Cortex of kidney (tissue), 1 donor: ENCODE measurements at places on chromosomes 3 and 15.

DNA sequence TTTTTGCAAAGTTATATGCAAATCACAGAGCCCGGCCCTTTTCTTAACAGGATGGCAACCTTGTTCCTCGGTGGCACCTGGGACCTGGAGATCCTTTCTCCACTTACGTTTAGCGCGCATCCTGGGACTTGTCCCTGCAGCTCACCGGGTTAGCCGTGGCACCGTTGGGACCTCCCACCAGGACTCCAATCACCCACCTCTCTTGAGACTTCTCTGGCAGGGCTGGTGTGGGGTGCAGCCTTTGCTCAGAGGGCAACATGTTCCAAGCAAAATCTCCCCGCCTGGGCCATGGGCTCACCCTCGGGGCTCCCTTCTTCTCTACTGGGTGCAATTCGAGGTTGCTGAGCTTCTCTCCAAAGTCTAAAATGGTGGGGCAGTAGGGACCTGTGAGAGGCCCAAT lies 211.9 kb upstream of the UMPS start:
- DNase-seq, result no peak

DNA sequence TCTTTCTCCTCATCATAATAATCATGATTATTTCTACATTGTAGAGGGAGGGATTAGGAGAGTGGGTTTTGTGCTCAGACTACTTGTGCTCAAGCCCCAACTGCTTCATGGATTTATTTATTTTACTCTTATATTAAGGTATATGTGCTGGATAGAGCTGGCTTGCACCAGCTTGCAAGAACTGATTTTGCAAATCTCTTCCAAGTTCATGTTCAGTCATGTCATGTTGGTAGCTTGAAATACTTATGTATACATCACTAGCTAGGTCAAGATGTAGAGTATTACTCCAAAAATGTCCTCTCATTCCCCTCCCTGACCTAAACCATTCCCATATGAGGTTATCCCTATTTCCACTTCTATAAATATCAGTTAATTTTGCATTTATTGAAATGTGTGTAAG lies 293.9 kb upstream of the RBMS3 start:
- no peak for DNase-seq

DNA sequence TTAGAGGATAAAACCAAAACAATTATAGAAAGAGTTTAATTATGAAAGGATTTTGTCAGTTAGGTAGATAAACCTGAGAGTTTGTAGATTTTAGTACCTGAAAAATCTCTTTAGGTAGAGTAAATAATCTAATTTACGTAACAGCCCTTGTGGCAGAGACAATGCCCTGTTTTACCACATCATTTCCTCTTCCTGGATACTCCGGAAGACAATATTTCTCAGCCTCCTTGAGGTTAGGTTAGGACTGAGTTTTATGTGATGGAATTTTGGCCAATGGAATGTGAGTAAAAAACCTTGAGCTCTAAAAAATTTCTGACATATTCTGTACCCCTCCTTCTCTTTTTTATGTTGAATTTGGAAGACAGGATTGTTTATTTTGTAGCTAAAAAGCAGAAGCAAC lies 50.7 kb upstream of the TPRG1 start:
- DNase-seq, result no peak

DNA sequence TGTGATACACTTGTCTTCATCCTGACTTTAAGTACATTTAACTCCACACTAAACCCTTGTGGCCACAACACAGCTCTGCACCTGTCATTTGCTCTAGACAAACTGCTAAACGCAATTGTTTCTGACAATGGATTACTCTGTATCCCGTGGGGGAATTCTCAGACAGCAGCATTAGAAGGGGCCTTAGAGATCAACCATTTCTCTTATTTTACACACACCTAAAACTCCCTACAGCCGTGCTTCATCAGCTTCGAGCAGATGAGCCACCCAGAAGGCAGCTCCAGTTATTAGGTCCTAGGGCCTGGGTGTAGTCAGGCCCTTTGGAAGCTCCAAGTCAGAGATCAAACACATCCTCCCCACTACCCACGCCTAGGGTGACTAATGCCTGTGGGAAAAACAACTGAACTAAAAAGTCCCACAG lies 1.3 kb upstream of the IL12A start:
- DNase-seq, result no peak

- no peak for DNase-seq
Measured at GRCh38 chr15:38626443-38627050, 61.9 kb upstream of the RASGRP1 start.

- no peak for DNase-seq
Measured at GRCh38 chr15:51846463-51847230, 17.2 kb downstream of the TMOD3 start.

DNA sequence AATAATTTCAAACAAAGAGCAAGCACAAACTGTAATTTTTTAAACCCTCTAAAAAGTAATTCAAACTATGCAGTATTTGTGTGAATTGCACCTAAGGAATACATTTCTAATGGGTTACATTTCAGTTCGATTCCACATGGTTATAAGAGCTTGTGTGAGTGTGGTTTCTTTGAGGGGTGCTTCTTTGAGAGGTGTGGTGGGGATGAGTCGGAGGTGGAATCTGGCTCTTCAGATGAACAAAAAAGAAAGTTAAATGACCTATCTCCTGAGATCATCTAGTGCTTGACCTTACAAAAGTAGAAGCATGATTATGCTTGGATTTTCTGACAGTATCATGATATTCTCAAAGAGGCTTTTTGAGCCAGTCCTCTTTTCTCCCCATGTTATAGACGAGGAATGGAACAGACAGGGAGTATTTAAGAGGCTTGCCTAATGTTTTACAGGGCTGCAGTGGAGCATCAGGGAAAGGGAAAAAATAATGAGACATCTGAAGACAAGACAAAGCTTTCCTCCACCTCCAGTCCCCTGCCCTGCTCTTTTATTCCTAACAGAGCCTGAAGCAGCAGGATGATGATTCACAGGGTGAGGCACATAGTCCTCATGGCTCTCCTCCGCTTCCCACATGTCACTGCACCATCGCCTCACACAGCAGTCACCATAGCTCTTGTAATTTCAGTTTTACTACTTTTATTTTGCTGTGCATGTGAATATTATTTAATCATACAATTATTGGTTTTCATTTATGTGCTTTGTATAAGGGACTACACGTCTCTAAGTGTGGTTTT lies 82.0 kb downstream of the LYSMD4 start:
- no peak for DNase-seq

DNA sequence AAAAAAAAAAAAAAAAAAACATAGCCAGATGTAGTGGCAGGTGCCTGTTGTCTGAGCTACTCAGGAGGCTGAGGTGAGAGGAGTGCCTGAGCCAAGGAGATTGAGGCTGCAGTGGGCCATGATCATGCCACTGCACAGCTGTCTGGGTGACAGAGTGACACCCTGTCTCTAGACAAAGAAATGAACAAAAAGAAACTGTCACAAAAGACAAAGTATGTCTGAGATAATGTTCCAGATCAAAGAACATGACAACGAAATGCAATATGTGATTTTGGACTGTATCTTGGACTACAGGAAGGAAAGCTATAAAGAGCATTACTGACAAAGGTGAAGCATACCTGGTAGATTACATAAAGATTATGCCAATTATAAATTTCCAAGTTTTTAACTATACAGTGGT lies 862.8 kb downstream of the ROBO2 start:
- DNase-seq, result no peak

DNA sequence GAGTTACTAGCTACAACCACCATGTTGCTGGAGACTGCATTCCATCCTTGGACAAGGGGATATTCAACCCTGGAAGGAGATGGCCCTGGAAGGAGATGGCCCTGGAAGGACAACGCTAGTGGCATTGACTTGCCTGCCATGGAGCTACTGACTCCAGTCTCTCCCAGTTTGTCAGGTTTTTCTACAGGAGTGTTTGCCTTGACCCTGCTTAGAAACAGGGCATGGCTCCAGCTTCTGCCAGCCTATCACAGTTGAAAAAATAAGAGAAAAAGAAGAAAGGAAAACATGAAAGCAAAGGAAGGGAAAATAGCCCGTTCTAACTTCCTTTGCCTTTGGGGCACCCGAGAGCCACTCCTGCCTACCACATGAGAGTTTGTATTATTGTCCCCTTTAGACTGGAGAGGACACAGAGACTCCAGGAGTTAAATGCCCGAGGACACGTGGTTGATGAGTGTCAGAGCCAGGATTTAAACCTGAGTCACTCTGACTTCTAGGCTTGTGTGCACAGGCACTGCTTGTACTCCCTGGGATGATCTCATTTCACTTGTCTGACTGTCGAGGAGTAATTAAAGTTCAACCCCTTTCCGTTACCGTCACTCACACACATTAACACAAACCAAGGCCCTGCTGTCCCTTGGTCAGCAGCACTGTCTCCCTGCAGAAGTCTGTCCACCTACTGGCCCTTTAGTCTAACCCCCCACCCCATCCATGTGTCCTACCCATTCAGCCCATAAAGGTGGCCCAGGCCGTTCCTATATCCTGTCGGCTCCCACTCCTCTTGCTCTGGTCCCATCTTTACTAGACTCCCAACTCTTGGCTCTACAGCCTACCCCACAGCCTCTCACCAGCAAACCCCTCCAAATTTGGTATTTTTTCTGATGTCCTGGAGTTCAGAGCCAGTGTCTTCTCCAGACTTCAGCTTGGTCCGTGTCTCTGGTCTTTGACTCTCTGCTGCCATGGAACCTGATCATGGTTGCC lies 46.1 kb downstream of the C2CD4A start:
- no peak for DNase-seq

GRCh38 chr3:12947504-12948369 lies 106.4 kb upstream of the RPL32 start:
- DNase-seq, result no peak

- DNase-seq, result no peak
Measured at GRCh38 chr3:149936812-149937230, 33.9 kb downstream of the PFN2 start.

DNA sequence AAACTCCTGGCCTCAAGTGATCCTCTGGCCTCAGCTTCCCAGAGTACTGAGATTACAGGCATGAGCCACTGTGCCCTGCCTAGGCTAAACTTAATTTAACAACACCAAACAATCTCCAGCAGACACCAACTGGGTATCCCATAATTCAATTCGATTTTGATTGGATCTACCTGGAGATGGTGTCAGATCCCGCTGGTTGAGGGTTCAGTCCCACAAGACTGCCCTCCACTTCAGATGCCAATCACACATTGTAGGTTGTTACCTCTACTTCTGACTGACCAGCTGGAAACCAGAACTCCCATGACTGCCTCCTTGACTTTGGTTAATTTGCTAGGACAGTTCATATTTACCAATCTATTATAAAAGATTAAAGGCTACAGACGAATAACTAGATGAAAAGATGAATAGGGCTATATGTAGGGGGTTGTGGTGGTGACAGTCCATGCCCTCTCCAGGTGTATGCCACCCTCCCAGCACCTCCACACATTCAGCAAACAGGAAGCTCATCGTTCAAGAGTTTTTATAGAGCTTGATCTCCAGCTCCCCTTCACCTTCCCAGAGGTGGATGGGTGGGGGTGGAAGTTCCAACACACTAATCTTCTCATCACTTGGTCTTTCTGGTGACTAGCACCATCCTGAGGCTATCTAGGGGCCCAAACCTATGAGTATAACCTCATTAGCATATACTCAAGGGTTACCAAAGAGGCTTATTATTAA lies 9.3 kb downstream of the B2M start:
- no peak for DNase-seq

GRCh38 chr15:57772223-57772957 lies 65.9 kb downstream of the POLR2M start:
- DNase-seq, result no peak

GRCh38 chr3:103218146-103218545 lies 783.3 kb downstream of the ZPLD1 start:
- DNase-seq, result no peak

DNA sequence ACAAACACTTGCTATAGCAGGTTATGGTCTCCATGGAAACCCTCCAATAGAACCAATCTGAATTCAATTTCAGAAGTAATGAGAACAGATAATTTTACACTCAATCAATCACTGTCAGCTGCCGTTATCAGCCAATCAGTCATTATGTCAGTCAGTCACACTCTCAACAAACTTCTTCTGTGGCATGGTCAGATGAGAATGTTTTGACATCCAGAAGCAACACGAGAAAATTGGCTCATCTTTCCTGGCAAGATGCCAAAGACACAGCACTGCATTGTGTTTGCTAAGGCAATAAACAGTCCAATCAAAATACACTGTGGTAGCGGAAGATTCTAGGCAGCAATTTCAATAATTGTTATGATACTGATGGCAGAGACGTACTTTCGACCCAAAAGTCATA lies 190.7 kb downstream of the RORA start:
- no peak for DNase-seq

DNA sequence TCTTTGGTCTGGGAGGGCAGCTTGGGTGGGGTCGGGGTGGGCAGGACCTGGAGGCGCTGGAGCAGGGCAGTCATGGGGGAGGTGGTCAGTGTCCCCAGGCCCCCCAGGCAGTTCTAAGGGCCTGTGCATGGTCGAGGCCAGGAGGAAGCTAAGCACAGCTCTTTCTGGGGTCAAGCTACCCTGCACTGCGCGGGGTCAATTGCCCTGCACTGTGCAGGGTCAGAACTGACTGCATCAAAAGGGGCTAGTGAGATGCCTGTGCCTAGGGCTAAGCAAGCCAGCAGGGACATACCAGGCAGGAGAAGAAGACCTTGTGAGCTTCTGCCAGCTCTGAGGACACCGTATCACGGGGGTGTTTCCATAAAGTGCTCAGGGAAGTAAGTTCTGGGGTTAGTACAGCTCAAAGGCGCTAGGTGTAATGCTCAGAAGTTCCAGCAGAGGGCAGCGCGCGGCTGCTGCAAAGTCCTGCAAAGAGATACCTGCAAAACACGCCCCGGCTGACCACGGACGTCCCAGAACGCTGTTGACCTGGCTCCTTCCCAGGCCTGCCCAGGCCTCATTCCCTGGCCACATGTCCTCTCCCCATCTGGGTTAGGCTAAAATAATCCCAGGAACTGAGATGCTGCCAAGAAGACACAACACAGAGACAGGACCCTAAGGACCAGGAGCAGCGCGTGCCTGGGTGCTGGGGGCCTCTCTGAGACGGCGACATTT lies 18.8 kb upstream of the IQSEC1 start:
- DNase-seq, result no peak

- no peak for DNase-seq
Measured at GRCh38 chr15:51620122-51620521, 2.4 kb downstream of the DMXL2 start.

GRCh38 chr3:162143180-162143579 lies 646.6 kb downstream of the OTOL1 start:
- DNase-seq, result no peak

DNA sequence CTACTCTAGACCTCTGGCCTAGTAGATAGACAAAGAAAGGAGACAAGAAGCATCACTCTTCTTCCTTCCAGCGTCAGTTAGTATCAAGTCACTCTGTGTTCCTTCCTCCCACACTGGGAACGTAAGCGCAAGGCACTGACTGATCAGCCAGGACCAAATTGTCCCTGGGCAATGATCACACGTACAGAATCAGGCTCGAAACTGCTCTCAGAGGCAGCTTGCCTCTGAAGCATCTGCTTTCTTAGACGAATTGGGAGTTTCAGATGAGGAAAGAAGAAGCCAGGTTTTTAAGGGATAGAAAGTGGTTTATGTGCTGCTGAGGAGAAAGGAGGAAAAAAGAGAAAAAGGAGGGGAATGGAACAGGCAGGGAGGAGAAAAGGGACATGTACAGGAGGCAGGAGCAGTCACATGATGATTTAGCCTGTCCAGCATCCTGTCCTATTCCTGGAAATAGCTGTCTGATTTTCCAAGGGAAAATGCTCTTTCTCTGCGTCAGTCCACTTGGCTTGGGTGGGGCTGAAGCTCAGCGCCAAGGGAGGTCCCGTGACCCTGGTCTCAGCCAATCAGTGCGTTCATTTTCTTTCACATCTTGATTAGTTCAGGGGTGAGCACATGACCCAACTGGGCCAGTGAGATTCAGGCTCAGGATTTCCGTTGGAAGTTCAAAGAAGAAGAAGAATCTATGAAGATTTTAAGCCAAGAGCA lies 102.0 kb upstream of the PRICKLE2 start:
- no peak for DNase-seq

GRCh38 chr3:194732617-194733016 lies 46.9 kb downstream of the FAM43A start:
- DNase-seq, result no peak
